ENCODE measurements at places on chromosomes 4 and X. TPM values are rescaled to one million over a fixed set of nuclear protein-coding genes. Genes with fewer than 3 reads are reported as not detected.
A peak's percentile ranks its signal among the peaks of the same experiment; 100 is the strongest.

GRCh38 chr4:39354254-39354552 lies 12.0 kb downstream of the RFC1 start:
- H3K27me3 ChIP-seq: no peaks in the 10 kb centered on the region
- H3K36me3 ChIP-seq: no peaks in the 10 kb centered on the region
- peak overlapping the region; percentile 84 for H3K27ac ChIP-seq
- no peak for DNase-seq
- peak overlapping the region; percentile 37 for H3K4me3 ChIP-seq

DNA sequence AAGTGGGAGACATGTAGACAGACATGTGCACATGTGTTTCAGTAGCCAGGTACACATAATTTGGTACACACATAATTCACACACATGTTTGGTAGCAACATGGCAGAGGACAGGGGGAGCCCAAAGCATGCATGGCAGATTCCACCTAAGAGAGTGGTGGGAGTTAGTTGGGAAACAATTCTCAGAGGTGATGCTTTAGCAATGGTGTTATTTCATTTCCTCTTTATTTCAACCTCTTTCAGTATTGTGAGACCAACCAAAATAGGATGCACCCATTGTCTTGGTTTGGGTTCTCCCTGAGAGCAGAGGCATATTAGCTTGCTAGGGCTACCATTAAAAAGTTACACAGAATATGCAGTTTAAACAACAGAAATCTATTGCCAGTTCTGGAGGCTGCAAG lies 92.2 kb upstream of the ANXA3 start:
- no peaks in the 10 kb centered on the region for H3K27me3 ChIP-seq
- no peak for DNase-seq
- no peaks in the 10 kb centered on the region for H3K36me3 ChIP-seq
- H3K4me1 ChIP-seq: no peaks in the 10 kb centered on the region

ARL9 gene
- total RNA-seq: not detected

GRCh38 chrX:1778817-1779216 lies 164.0 kb downstream of the ASMT start:
- H3K4me1 ChIP-seq: no peaks in the 10 kb centered on the region
- H3K27me3 ChIP-seq: no peaks in the 10 kb centered on the region
- H3K36me3 ChIP-seq: no peaks in the 10 kb centered on the region

GSPT2 gene
- 7.7 TPM for total RNA-seq

HTR2C gene
- total RNA-seq: not detected

HMX1 gene
- total RNA-seq: not detected

DHRSX gene
- 24.3 TPM for total RNA-seq

DNA sequence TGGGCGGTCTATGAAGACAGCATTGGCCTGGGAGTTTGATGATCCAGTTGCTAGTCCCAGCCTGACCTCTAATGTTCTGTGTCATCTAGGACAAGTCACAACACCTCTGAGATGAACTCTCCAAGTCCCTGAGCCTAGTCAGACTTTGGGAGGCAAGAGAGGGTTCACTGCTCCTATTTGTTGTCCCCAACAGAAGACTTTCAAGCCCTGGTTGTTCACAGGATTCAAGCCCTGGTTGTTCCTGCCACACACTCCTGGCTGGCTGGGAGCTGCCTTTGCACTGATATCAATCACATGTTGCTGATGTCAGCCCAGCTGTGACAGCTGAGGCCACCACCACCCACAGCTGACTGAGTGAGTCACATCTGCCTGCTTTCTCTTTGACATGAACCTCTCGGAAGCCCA lies 253.2 kb upstream of the RASGEF1B start:
- no peaks in the 10 kb centered on the region for H3K36me3 ChIP-seq
- no peaks in the 10 kb centered on the region for H3K27me3 ChIP-seq
- H3K4me3 ChIP-seq: no peak overlapping the region
- no peaks in the 10 kb centered on the region for H3K4me1 ChIP-seq

DNA sequence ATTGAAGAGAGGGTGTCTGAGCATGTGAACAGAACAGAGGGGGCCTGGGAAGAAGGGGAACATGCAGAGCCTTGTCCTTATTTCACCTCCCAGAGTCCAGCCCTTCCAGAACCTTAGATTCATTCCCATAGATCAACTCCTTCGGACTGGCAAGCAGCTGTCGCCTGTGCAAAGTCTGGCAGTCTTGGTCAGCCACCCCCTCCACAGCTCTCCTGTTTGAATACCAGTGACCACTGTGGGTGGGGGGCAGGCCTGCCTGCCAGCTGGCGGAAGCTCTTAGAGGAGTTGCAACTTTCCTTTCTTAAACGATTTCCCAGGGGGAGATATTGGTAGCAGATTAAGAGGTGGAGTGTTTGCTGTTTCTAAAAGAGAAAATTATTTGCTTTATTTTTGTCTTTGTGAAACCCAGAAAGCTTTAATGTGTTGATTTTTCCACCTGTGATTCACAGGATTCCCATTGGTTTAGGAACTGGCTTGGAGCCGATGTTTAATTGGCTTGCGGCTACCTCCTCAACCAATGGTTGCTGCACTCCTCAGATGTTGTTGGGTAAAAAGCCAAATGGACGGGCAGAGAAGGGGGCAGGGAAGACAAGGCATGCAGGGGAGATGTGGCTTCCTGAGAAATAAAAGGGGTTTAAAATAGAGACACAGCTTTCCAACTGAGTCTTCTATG lies 62.2 kb upstream of the PRPS1 start:
- peaks cover 61% of the 10 kb centered on the region for H3K27me3 ChIP-seq
- no peaks in the 10 kb centered on the region for H3K4me1 ChIP-seq
- no peak for DNase-seq
- no peak overlapping the region for H3K27ac ChIP-seq

DNA sequence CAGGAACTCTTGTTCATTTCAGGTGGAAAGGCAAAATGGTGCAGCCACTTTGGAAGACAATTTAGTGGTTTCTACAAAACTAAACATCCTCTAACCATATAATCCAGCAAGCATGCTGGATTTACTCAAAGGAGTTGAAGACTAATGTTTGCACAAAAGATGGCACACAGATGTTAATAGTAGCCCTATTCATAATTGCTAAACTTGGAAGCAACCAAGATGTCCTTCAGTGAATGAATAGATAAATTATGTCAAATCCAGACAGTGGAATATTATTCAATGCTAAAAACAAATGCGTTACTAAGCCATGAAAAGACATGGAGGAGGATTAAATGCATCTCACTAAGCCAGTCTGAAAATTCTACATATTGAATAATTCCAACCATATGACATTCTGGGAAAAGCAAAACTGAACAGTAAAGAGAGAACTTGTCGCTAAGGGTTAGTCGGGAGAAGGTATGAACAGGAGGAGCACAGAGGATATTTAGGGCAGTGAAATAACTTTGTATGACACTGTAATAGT lies 48.2 kb upstream of the PCDH7 start:
- H3K27me3 ChIP-seq: no peaks in the 10 kb centered on the region
- H3K27ac ChIP-seq: no peak overlapping the region
- no peaks in the 10 kb centered on the region for H3K4me1 ChIP-seq
- H3K36me3 ChIP-seq: no peaks in the 10 kb centered on the region
- no peak for DNase-seq

GRCh38 chr4:17020901-17021300 lies 122.5 kb upstream of the LDB2 start:
- H3K27me3 ChIP-seq: no peaks in the 10 kb centered on the region
- H3K4me1 ChIP-seq: no peaks in the 10 kb centered on the region
- H3K4me3 ChIP-seq: no peak overlapping the region
- H3K36me3 ChIP-seq: no peaks in the 10 kb centered on the region
- DNase-seq: no peak

UCP1 gene
- total RNA-seq: not detected

DNA sequence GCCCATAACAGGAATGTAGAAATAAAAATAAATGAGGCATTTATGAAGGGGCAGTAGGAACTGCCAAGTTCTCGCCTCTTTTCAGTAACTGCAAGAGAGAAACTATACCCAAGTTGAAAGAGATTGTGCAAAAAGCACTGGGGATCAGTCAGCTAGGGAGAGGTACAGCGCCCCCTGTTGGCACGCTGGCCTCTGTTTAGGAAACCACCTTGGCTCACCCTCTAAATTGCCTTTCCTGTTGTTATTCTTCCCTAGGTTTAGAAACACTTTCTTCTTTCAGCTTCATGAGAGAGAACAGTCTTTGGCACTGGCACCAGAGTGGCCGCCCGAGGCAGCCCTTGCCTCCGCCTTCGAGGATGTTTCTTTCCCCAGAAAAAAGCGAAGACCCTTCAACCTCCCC lies 348.5 kb downstream of the MID1IP1 start:
- DNase-seq: peak; percentile 53
- H3K4me3 ChIP-seq: no peak overlapping the region
- H3K4me1 ChIP-seq: no peaks in the 10 kb centered on the region
- H3K27me3 ChIP-seq: no peaks in the 10 kb centered on the region

DNA sequence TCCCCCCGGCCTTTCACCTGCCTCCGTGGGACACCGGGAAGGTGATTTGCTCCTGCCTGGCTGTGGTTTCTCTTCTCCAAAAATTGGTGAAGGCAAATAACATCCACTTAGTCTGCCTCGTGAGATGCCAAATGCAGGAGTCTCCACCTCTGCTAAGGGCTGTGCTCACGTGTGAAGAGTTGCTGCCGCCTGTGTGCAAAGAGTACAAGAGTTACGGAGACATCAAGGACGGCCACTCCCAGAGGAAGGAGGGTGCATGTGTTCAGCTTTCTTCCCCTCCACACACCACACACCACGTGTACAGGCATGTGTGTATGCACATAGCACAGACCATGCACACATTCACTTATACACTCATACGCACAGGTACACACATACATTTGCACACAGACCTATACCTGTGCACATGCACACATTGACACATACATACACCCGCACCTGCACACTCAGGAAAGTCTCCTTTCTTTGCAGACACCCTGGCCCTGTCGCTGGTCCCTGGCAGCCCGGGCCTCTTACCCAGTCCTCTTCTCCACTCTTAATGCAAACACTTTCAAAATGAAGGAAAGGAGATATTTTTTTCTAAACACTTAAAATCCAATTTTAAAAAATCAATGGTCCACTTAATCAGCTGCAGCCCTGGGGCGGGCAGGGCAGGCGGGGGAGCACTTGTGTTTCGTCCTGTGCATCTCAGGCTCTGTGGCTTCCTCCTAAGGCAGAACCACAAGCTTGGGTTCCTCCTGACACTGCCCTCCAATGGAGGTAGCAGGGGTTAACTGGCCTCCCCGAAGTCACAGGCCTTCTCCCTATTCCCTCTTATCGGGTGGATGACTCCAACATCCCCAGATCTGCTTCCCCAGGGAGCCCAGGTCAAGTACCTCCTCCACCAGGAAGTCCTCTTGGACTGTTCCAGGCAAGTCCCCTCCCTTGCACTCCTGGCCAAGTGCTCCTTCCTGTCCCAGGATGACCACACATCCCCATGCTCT lies 103.0 kb downstream of the CPZ start:
- no peak overlapping the region for H3K27ac ChIP-seq
- no peaks in the 10 kb centered on the region for H3K36me3 ChIP-seq
- no peak for DNase-seq
- H3K27me3 ChIP-seq: no peaks in the 10 kb centered on the region
- no peaks in the 10 kb centered on the region for H3K4me1 ChIP-seq

PHEX gene
- 0.16 TPM for total RNA-seq

DNA sequence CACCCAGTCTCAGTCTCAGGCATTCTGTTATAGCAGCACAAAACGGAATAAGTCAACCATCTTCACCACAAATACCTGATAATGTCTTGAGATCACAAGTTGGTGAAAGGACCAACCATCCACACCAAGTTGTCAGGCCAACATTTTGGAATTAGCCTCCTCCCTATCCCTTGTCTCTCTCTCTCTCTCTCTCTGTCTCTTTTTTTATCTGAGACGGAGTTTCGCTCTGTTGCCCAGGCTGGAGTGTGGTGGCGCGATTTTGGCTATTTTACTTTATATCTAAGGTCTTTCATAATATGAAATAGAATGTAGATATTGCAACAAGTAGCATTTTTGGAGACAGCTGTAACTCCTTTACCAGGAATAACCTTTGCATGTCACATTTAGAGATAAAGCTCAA lies 15.7 kb downstream of the ADH1A start:
- DNase-seq: no peak
- no peak overlapping the region for H3K4me3 ChIP-seq
- no peaks in the 10 kb centered on the region for H3K4me1 ChIP-seq

UGDH gene
- total RNA-seq: 134 TPM
